Brain microvascular endothelial cell (primary cell): ENCODE measurements at places on chromosomes 12 and 14.

DNA sequence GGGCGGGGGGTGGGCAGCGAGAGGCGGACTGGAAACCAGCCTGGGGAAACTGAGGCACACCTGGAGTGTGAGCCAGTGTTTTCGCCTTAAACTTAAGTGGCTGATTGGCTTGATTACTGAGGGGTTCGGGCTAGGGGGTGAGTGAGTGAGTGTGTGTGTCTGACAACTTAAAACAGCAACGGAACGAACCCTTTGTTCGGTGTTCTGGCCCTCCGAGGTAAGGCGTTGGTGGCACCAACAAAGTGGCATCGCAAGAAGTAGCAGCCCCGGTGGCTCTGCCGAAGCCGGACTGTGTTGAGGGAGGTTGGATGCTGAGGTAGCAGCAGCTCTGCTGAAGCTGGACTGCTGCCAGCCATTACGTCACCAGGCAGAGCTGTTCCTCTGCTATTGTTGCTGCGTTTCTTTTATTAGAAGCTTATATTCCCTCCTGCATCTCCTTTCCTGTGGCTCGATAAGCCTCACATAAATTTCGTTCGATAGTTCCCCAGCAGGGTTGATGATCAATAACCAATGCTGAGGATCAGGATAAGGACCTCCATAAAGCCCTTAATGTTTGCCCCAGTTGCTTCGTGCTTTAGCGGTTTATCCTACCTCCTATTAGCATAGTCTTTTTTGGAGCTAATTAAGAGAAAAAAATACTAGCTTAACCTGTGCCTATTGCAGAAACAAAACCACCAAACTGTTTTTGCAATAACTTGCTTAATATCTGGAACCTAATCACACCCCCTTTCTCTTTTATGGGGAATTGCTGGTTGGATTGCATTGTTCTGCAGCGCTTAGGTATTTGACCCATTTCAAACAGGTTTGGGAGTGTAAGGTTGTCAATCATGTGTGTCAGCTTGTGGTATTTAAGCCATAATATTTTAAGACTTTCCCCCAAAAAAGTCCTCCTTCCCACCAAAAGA is 1.3 kb downstream of the GPR137C start:
- DNase-seq = peak; percentile 84

- no peak for DNase-seq
Observed at GRCh38 chr14:50008974-50009373, 107.4 kb downstream of the VCPKMT start.

DNA sequence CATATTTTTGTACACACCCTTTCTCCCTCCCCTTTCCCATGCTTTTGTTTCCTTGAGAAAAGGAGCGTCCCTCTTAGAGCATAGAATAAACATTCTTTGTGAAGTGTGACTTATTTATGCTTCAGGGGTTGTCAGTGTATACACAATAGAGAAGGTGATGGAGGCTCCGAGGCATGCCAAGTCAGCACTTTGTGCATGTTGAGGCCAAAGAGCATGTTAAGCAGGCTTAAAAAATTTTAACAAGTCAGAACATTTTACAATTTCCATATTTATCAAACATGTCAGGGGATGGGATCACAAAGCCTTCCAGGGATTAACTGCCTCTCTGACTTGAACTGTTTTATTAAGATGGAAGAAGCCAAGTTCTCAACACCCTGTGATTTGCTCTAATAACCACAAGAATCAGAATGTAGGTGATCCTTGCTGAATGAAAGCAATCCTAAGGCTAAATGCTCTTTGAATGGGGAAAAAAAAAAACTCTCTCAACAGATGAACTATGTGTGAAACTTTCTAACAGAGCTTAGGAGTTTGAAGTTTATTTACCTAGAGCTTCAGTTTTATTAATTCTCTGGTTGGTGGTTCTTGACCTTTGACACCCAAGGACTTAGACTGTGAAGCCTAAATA is 223.1 kb downstream of the RAD51B start:
- no peak for DNase-seq

- no peak for DNase-seq
Observed at GRCh38 chr14:71753976-71754375, 178.3 kb upstream of the RGS6 start.

- no peak for DNase-seq
Observed at GRCh38 chr12:120940006-120940405, 35.8 kb upstream of the SPPL3 start.

DNA sequence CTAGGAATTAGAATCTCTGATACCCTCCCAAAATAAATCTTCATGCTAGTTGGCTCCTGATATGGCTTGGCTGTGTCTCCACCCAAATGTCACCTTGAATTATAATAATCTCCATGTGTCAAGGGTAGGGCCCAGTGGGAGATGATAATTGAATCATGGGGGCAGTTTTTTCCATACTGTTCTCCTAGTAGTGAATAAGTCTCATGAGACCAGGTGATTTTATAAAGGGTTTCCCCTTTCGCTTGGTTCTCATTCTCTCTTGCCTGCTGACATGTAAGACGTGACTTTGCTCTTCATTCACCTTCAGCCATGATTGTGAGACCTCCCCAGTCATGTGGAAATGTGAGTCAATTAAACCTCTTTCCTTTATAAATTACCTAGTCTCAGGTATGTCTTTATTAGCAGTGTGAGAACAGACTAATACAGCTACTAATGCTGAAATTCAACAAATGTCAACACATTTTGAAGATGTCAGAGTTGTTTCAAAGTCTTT is 12.2 kb upstream of the SPTSSA start:
- DNase-seq = no peak
